Stimulated activated CD4-positive, alpha-beta T cell treated with anti-CD3 and anti-CD28 coated beads, Interleukin-1b, Interleukin-23, amount 100 ng/mL, for 48 hours (primary cell): ENCODE measurements at places on chromosomes 12 and 14.
A peak's percentile ranks its signal among the peaks of the same experiment; 100 is the strongest.

DNA sequence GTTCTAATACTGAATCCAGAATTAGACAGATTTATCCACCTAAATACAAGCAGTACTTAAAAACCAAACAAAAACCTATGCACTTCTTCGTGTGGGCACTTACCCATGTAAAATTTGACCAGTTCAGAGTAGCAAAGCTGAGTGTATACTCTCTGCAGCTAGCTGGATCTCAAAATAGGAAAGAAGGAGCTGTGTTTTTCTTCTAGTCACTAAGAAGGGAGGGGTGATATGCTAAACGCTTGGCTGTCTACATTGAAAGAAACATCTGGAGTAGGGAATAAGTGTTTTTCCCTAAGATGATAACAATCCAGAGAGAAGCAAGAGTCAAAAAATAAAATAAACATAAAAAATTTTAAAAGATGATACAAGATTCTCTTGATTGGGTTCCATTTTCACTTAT lies 20.0 kb downstream of the RBMS2 start:
- DNase-seq = no peak

GRCh38 chr12:30862486-30862885 lies 64.1 kb upstream of the TSPAN11 start:
- DNase-seq = no peak

DNA sequence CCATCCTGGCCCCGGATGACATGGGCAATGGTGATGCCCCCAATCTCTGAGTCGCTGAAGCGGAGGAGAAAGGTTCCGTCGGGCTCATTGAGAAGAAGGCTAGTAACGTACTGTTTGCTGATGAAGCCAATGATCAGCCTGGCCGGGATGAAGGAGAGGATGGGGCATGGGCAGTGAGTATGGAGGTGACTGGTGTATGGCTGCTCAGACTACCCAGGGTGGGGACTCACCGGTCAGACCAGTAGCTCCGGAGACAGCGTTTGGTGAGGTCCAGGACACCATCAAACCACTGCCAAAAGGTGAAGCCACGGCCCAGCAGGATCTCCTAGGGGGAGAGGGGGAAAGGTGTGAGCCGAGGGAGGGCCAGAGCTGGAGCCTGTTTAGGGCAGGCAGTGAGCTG lies 10.9 kb downstream of the NAB2 start:
- DNase-seq = no peak

DNA sequence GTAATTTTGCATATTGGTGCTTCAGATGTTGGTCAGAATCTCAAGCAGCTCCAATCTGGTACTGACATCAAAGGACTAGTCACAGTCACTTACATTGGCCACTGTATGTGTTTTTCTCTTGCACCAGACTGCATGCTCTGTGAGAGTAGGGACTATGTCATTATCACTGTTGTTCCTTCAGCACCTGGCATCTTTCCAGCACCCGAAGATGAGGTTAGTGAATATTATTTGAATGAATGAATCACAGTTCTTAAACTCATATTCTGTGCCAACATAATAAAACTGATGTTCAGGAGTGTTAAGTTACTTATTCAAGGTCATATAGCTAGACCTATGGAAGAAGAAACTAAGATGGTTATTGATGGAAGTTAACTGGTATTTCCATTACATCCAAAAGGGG lies 204.5 kb upstream of the TBX3 start:
- DNase-seq = no peak

DNA sequence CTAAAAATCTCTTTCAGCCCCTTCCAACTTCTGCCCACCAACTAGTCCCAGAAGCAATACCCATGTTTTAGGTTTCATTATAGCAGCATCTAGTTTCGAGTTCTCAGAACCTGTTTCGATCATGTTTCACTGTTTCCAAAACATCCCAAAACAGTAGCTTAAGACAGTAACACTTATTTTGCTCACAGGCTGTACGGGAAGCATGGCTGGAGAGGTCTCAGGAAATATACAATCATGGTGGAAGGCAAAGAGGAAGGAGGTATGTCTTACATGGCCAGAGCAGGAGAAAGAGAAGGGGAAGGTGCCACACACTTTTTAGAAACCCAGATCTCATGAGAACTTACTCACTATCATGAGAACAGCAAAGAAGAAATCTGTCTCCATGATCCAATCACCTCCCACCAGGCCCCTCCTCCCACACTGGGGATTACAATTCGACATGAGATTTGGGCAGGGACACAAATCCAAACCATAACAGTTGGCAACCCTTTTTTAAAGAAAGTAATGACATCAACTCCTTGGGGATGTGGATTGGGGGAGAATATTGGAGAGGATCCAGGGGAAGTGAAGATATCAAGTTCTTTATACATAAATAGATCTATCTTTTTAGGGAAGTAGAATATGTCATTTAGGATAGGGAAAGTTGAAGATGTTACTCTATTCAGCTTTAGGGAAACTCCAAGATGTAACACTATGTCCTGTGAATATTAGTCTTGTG lies 269.9 kb upstream of the PLEKHG7 start:
- no peak for DNase-seq

GRCh38 chr12:130008241-130008640 lies 104.4 kb upstream of the TMEM132D start:
- DNase-seq = no peak

GRCh38 chr14:97723819-97724218 lies 926.6 kb downstream of the VRK1 start:
- DNase-seq = no peak

DNA sequence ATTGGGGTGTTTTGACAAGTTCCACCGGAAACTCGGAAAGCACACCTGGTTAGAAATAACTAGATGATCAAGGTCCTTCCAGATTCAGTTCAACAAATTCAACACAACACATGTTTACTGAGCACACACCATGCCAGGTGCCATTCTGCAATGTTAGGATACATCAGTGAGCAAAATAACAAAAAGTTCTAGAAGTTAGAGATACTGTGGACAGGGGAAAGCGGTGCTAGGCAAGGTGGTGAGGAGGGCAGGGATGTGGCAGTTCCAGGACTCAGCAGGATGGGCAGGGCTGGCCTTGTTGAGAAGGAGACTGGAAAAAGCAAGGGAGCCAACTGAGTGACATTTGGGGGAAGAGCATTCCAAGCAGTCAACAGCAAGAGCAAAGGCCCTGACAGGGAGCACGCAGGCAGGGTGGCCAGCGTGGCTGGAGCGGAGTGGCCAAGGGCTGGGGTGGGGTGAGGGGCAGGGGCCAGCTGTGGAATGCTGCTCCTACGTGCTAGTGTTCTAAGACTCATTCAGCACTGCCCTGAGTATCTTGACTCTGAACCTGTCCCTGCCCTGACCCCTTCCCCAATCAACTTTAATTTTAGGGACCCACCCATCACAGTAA lies 19.4 kb upstream of the FAIM2 start:
- DNase-seq = no peak

DNA sequence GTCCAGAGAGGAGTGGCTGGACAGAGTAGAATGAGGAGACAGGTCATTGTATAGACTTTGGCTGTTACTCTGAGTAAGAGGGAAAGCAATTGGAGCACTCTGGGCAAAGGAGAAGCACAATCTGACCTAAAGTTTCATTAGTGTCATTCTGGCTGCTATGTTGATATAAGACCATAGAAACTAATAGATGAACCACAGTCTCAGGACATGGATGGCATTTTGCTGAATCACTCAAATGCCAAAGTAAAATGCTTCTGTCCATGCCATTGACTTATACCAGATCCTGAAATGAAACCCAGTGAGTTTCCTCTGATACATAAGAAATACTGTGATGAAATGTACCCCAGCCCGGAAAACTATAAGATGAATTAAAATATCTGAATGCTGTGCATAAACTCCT lies 65.8 kb upstream of the COCH start:
- DNase-seq = no peak

GRCh38 chr12:123388177-123388950 lies 4.4 kb downstream of the KMT5A start:
- DNase-seq = peak; percentile 71

GRCh38 chr12:46404225-46404631 lies 31.7 kb upstream of the SLC38A2 start:
- DNase-seq = no peak

DNA sequence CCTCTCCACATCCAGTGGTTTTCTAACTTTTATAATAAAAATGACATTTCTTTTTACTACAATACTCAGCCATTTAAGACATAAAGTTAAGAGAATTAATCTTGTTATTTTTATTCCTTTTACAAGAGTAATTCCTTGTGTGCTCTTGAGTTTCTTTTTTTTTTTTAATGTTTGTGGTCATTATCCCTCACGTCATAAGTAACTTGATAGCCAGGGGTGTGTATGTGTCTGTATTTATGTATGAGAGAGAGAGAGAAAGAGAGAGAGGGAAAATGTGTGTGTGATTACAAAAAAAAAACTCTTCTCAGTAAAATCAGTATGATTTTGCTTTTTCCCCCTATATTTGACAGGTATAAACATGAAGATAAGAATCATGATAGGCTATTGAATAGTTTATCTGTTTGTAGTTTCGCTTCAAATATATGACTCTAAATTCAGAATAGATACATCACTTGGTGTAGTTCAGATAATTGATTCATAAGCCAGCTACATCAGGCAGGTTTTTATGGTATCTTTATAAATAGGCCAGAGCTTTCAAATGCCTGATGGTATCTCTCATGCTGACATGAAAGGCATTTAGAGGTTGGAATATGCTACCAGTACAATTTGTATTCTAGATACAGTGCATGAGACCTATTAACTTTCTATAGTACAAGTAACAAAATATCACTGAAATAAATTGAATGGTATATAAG lies 34.9 kb downstream of the RERGL start:
- no peak for DNase-seq

DNA sequence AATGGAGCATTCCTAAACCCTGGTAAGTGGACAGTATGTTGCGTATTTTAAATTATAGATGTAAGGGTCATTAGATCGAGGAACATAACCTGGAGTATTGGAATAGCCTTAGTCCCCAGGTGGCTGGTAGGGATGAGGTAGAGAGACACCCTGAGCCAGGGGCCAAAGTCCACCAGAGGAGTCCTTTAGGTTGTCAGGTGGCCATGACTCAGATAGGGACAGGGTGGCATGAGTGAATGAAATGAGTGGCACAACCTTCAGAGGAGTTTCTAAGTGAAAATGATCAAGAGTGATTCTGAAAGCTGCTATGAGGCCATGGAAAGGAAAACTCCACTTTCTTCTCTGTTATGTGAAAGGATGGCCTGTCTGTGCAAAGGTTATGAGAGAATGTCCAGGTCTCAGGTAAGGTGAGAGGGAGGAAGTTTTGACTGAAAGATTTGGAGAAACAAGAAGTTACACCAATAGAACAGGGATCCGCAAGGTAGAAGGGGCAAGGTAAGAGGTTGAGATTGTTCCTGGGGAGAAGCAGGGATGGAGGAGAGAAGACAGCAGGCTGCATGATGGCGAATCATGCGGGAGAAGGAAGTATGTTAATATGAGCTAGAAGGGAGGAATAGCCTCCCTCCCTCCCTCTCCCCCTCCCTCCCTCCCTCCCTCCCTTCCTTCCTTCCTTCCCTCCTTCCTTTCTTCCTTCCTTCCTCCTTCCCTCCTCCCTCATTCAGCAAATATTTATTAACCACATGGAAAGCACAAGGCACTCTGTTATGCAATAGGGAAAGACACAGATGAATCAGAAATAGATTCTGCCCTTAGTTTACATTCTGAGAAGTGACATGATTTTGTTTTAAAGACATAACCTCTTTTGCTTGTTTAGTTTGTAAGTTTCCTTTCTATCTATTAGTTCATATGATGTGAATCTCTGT lies 14.0 kb upstream of the RIPK3 start:
- no peak for DNase-seq

DNA sequence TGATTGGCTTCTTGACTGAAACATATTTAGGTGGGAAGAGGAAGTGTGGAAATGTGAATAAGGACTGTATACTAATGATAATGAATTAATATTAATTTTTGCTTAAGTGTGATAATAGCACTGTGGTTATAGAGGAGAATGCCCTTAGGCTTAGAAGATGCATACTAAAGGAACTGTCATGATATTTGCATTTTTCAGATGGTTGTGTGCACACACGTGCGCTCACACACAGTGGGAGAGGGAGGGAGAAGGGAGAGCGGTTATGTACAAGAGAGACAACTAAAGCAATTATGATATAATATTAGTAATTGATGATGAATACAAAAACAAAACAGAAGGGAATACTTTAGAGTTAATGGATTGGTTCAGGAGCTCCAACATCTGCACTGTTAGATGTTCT lies 54.2 kb downstream of the RCOR1 start:
- DNase-seq = no peak

DNA sequence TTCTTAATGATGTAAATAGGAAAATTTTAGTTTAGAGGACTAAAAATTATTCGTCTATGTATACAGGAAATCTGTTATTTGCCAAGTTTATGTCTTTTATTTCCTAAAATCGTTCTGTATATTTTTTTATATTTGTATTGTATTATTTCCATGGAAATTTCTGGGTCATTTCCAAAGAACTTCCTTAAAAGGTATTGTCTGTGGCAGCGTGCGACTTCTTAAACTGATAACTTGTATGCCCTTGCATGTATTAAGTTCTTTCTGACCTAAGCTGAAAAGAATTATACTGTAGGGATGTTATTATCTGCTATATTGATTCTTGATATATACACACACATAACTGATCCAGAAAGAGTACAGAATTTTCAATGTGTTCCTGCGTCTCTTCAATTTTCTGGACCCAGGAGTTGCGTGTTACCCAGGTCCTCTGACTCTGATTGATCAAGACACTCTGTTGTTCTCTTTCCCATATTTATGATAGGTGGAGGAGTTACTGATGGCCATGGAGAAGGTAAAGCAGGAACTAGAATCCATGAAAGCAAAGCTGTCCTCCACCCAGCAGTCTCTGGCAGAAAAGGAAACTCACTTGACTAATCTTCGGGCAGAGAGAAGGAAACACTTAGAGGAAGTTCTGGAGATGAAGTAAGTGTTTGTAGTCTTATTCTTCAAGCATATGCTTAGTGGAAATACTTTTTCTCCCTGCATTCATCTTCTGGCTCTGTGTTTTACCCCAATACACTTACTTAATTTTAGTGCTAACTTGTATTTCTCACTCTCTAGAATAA lies 298.5 kb downstream of the ERC1 start:
- DNase-seq = no peak

DNA sequence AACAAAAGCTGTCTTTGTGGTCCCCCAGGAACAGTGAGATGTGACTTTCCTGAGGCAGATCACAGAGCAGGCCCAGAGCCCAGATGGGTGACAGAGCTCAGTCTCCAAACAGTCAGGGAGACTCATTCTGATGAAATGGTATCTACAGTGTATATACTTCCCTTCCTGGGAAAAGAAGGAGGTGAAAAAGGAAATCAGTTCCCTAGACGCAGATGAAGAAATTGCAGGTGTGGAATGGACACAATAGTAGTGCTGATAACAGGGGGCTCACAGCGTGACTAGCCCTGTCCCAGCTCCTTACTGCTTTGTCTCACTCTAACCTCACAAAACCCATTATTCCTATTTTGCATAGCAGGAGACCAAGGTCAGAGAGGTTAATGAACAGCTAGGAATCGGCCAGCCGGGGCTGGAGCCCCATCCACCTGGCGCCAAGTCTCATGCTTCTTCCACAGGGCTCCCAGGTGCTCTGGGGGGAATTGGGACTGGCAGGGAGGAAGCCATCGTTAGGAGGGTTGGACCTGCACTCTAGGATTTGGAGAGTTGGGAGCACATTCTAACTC lies 11.9 kb downstream of the KCNH3 start:
- DNase-seq = no peak

GRCh38 chr12:68180792-68181744 lies 21.5 kb upstream of the IFNG start:
- peak; percentile 40 for DNase-seq
